ENCODE measurements at places on chromosomes 4 and X. TPM values are rescaled to one million over a fixed set of nuclear protein-coding genes. Genes with fewer than 3 reads are reported as not detected.

CLDN22 gene
- total RNA-seq = under 0.01 TPM

BEX3 gene
- total RNA-seq = 147 TPM

CNGA1 gene
- total RNA-seq = not detected

SORBS2 gene
- 103 TPM for total RNA-seq

CXCL11 gene
- total RNA-seq = 0.73 TPM

VCX3A gene
- not detected for total RNA-seq

PRDM5 gene
- 8.5 TPM for total RNA-seq

PCSK1N gene
- 0.69 TPM for total RNA-seq

ZNF185 gene
- total RNA-seq = 0.33 TPM

TXK gene
- total RNA-seq = 0.34 TPM

RIBC1 gene
- 0.15 TPM for total RNA-seq

CENPVL1 gene
- total RNA-seq = not detected

TCEAL6 gene
- not detected for total RNA-seq

HPF1 gene
- 30.6 TPM for total RNA-seq

APBB2 gene
- total RNA-seq = 61.3 TPM

CXCL1 gene
- 174 TPM for total RNA-seq

SLIT2 gene
- 1.1 TPM for total RNA-seq

EFHC2 gene
- total RNA-seq = 0.77 TPM

ERVMER34-1 gene
- total RNA-seq = under 0.01 TPM

DAPP1 gene
- total RNA-seq = not detected

IGSF1 gene
- not detected for total RNA-seq

MBNL3 gene
- 13.1 TPM for total RNA-seq

FGF13 gene
- total RNA-seq = not detected

NKX3-2 gene
- total RNA-seq = under 0.01 TPM

GAGE13 gene
- total RNA-seq = not detected

WDR19 gene
- 44.0 TPM for total RNA-seq

CA5B gene
- 10.7 TPM for total RNA-seq

LRAT gene
- 1.1 TPM for total RNA-seq
